ENCODE measurements at places on chromosomes 11 and 22. TPM values are rescaled to one million over a fixed set of nuclear protein-coding genes. Genes with fewer than 3 reads are reported as not detected.

MRGPRX4 gene
- total RNA-seq = not detected

PATE3 gene
- not detected for total RNA-seq

GRCh38 chr22:17861909-17862308, 87.6 kb upstream of the BID start:
- H3K27ac ChIP-seq = no peak overlapping the region
- H3K4me3 ChIP-seq = no peak overlapping the region
- no peaks in the 10 kb centered on the region for H3K27me3 ChIP-seq
- DNase-seq = no peak
- no peaks in the 10 kb centered on the region for H3K4me1 ChIP-seq
- H3K36me3 ChIP-seq = peaks cover 7% of the 10 kb centered on the region

DNA sequence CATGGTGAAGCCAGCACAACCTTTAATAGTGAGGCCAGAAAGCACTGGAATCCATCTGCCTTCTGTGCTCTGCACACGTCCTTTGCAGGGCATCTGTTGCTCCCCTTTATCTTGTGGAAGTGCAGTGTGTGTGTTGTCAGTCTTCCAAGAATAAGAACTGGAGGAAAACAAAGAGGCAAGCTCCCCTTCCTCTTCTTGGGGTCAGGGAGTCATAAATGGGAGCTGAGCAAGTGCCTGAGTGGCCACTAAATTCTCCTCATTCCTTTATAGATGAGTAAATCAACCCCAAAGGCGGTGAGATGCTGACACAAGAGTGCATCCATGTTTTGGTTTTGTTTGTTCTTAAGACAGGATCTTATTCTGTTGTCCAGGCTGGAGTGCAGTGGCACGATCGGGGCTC, 38.3 kb downstream of the WT1 start:
- no peak overlapping the region for H3K4me3 ChIP-seq
- no peaks in the 10 kb centered on the region for H3K27me3 ChIP-seq
- DNase-seq = peak; percentile 41

DNA sequence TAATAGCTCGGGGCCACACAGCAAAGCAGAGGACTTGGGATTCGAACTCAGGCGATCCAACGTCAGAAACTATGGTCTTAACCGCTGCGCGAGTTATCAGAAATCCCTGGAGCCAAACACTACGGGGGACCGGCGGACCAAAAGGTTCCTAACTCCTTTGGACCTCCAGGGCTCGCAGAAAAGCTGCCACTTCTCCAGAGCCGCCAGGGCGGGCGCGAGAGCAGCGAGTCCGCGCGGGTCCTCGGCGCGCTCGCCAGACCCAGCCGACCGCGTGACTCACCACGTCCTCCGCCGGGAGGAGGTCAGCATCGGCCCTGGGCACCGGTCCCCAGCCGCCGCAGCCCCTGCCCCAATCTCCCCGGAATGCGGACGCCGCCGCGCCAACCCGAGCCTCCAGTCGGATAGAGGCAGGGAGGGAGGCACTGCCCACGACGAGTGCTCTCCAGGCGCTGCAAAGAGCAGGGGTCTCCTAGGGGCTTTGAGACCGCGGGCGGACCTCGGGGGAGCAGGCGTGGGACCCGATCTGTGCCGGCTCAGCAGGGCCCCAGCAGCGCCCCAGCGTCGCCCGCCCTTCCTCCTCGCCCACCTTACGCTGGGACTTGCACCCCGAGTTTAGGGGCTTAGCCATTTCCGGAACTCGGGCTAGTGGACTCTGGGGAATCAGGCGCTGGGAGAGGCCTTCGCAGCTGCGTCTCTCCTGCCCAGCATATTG, 6.2 kb upstream of the ALX4 start:
- no peaks in the 10 kb centered on the region for H3K36me3 ChIP-seq
- peaks cover 89% of the 10 kb centered on the region for H3K27me3 ChIP-seq
- H3K27ac ChIP-seq = no peak overlapping the region
- no peaks in the 10 kb centered on the region for H3K4me1 ChIP-seq

- peaks cover 5% of the 10 kb centered on the region for H3K36me3 ChIP-seq
- H3K27me3 ChIP-seq = no peaks in the 10 kb centered on the region
- DNase-seq = no peak
- peak overlapping the region; percentile 79 for H3K4me3 ChIP-seq
Observed at GRCh38 chr11:33040862-33041453, 1.6 kb downstream of the TCP11L1 start.

- no peaks in the 10 kb centered on the region for H3K36me3 ChIP-seq
- DNase-seq = peak; percentile 85
- peak within 1 kb of the TSS; percentile 53 for H3K4me3 ChIP-seq
- no peaks in the 10 kb centered on the region for H3K4me1 ChIP-seq
- H3K27me3 ChIP-seq = no peaks in the 10 kb centered on the region
Observed at GRCh38 chr11:94543695-94544645, at the start of gene FUT4. Gene FUT4, plus strand, starts transcription at chr11:94543921. Its CDS starts 213 bp downstream, at chr11:94544134.

- DNase-seq = peak; percentile 67
- peaks cover 4% of the 10 kb centered on the region for H3K4me1 ChIP-seq
- H3K4me3 ChIP-seq = no peak overlapping the region
- peak overlapping the region; percentile 22 for H3K27ac ChIP-seq
- no peaks in the 10 kb centered on the region for H3K36me3 ChIP-seq
- no peaks in the 10 kb centered on the region for H3K27me3 ChIP-seq
Observed at GRCh38 chr22:39205344-39206021, 39.3 kb downstream of the PDGFB start.

DNA sequence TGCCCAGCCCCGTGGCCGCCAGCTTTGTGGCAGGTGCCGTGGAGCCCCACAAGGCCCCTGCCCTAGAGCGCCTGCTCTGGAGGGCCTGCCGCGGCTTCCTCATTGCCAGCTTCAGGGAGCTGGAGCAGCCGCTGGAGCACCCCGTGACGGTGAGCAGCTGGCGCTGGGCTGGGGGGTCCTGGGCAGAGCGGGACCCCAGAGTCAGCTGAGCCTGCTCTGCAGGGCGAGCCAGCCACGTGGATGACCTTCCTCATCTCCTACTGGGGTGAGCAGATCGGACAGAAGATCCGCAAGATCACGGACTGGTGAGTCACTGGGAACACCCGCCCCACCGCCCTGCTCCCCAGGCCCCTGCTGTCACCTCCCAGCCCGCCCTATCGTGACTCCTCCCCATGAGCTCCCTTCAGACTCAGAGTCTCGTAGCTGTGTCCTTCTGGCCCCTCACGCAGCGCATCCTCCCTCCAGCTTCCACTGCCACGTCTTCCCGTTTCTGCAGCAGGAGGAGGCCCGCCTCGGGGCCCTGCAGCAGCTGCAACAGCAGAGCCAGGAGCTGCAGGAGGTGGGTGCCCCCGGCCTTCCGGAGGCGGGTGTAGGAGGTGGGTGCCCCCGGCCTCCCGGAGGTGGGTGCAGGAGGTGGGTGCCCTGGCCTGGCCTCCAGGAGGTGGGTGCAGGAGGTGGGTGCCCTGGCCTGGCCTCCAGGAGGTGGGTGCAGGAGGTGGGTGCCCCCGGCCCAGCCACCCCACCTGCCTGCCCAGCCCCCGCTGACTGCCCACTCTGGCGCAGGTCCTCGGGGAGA, 4.7 kb downstream of the TCIRG1 start:
- H3K27me3 ChIP-seq = no peaks in the 10 kb centered on the region
- H3K4me3 ChIP-seq = no peak overlapping the region
- peaks cover 3% of the 10 kb centered on the region for H3K4me1 ChIP-seq
- peaks cover 34% of the 10 kb centered on the region for H3K36me3 ChIP-seq

GRCh38 chr11:100080821-100081220, 606.3 kb upstream of the ARHGAP42 start:
- H3K27ac ChIP-seq = no peak overlapping the region
- no peak for DNase-seq
- no peak overlapping the region for H3K4me3 ChIP-seq
- no peaks in the 10 kb centered on the region for H3K4me1 ChIP-seq
- H3K36me3 ChIP-seq = no peaks in the 10 kb centered on the region
- no peaks in the 10 kb centered on the region for H3K27me3 ChIP-seq

- peak overlapping the region; percentile 89 for H3K4me3 ChIP-seq
- H3K36me3 ChIP-seq = peaks cover 4% of the 10 kb centered on the region
- peaks cover 10% of the 10 kb centered on the region for H3K4me1 ChIP-seq
- peak overlapping the region; percentile 68 for H3K27ac ChIP-seq
- DNase-seq = peak; percentile 62
Observed at GRCh38 chr11:14357881-14358728, 878 bp downstream of the RRAS2 start.

GRCh38 chr11:26703411-26704191, 18.3 kb downstream of the SLC5A12 start:
- H3K27me3 ChIP-seq = no peaks in the 10 kb centered on the region
- H3K27ac ChIP-seq = no peak overlapping the region
- peak; percentile 45 for DNase-seq
- no peaks in the 10 kb centered on the region for H3K36me3 ChIP-seq

- H3K27me3 ChIP-seq = no peaks in the 10 kb centered on the region
- DNase-seq = no peak
- peaks cover 6% of the 10 kb centered on the region for H3K4me1 ChIP-seq
- H3K36me3 ChIP-seq = peaks cover 2% of the 10 kb centered on the region
Observed at GRCh38 chr11:75413864-75414263, 14.5 kb downstream of the RPS3 start.

DNA sequence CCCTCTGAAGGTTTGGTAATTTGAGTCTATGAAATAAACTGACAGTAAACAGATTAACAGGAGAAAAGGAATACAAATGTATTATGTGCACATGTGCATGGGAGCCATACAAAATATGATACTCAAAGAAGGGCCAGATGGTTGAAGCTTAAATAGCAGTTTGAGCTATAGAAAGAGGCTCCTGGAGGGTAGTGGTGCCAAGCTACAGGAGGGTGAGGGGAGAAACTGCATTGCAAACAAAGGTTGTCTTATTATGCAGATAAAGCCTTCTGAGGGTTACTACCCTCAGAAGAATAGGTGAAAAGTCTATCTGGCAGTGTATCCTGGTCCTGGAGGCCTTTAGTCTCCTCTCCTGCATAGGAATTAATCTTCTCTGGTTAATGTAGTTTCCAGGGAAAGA, 267.3 kb upstream of the MPPED2 start:
- H3K27me3 ChIP-seq = no peaks in the 10 kb centered on the region
- H3K27ac ChIP-seq = no peak overlapping the region

Data from fibroblast of lung (primary cell).